Thymus (tissue), 14 donors: ENCODE measurements at places on chromosomes 13 and 19. TPM values are rescaled to one million over a fixed set of nuclear protein-coding genes. Genes with fewer than 3 reads are reported as not detected.

GRCh38 chr13:31068119-31068423, 93.6 kb downstream of the HSPH1 start:
- no peak for DNase-seq
- no peaks in the 10 kb centered on the region for H3K36me3 ChIP-seq
- H3K27me3 ChIP-seq = peaks cover 4% of the 10 kb centered on the region
- no peak overlapping the region for H3K27ac ChIP-seq

DNA sequence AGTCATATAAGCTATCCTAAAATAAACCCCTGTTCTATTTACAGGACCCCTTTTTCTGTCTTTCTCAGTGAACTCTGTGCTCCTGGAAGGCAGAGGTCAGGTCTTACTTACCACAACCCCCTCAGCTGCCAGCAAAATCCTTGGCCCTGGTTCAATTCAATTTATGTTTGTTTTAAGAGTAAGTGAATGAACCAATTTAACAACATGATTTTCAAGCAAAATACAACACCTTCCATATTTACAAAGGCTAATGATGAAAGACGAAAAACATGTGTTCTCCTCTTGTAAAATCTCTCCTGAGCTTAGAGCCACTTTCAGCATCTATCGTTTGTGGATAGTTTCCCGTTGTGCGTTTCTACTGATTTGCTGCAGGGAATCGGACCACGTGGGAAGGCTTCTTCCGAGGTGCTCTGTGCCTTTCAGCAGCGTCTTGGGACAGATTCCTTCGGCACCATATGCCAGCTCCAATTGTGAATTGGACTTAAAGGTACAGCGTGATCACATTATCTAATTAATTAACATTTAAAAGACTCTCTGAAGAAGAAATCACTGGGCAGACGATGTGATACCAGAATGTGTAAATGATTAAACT, 411.7 kb downstream of the IRS2 start:
- no peak overlapping the region for H3K27ac ChIP-seq
- H3K27me3 ChIP-seq = no peaks in the 10 kb centered on the region
- H3K4me3 ChIP-seq = no peak overlapping the region
- H3K36me3 ChIP-seq = no peaks in the 10 kb centered on the region
- DNase-seq = no peak

GRCh38 chr13:85549819-85550218, 249.4 kb downstream of the SLITRK6 start:
- no peak for DNase-seq
- H3K27ac ChIP-seq = no peak overlapping the region
- H3K36me3 ChIP-seq = no peaks in the 10 kb centered on the region
- H3K4me3 ChIP-seq = no peak overlapping the region
- H3K4me1 ChIP-seq = no peaks in the 10 kb centered on the region

KLHL1 gene
- total RNA-seq = 0.05 TPM

- H3K27ac ChIP-seq = no peak overlapping the region
- H3K4me1 ChIP-seq = no peaks in the 10 kb centered on the region
- H3K27me3 ChIP-seq = no peaks in the 10 kb centered on the region
- DNase-seq = no peak
- no peak overlapping the region for H3K4me3 ChIP-seq
- H3K36me3 ChIP-seq = no peaks in the 10 kb centered on the region
Observed at GRCh38 chr13:28754698-28755545, 36.2 kb upstream of the SLC46A3 start.

DNA sequence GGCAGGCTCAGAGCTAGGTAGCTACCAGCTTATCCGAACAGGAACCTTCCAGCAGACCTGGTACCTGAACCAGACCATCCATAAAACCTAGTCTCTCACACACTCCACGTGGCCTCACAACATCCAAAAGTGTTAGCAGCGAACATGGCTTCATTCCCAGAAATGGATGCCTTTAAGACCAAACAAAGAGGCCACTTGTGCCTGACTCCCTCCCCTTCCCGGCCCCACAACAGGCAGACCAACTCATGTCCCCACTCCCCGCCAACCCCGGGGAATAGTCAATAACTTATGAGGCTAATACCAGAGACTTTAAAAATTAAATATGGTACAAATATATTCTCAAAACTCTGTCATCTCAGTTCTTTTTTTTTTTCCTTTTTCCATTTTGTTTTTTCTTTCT, 46.2 kb downstream of the ZNF557 start:
- no peak for DNase-seq
- H3K4me1 ChIP-seq = no peaks in the 10 kb centered on the region
- H3K4me3 ChIP-seq = no peak overlapping the region
- H3K27me3 ChIP-seq = no peaks in the 10 kb centered on the region

DNA sequence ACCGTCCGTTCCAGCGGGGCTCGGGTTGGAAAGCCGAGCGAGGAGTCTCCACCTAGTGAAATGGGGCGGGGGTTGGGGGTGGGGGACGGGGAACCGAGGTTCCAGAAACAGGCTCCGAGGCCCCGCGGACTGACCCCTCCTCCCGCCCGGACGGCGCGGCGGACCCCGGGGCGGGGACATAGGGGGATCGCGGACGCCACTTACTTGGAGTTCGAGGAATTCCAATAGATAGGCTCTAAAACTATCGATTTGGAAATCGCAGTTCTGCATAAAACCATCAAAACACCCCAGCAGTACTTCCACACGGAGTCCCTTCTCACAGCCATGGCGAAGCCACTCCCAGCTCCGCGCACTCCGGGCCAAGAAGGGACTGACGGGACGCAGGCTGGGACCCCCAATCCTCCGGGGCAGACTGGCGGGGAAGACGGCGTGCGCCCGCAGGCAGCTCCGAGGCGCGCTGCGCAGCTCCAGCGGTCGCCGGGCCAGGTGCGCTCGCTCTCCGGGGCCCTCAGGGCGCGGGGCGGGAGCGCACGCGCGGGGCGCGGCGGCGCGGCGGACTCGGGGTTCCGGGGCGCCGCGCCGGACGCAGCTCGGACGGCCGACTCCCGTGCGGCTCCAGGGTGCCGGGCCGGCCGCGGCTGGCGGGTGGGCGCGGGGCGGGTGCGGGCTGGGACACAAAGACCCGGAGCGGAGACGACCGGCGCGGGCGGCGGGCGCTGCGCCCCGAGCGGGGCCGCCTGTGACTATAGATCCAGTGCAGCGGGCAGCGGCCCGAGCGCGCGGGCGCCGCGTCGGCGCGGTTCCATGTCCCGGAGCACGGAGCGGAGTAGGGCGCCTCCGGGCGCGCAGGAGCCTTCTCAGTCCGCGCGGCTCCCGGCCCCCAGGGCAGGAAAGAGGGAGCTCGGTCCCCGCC, 567 bp downstream of the EFNB2 start:
- peaks cover 33% of the 10 kb centered on the region for H3K27me3 ChIP-seq
- DNase-seq = no peak
- peak overlapping the region; percentile 56 for H3K27ac ChIP-seq
- H3K36me3 ChIP-seq = no peaks in the 10 kb centered on the region
- peaks cover 11% of the 10 kb centered on the region for H3K4me1 ChIP-seq
- H3K4me3 ChIP-seq = peak overlapping the region; percentile 61

- peak overlapping the region; percentile 77 for H3K4me3 ChIP-seq
- peak overlapping the region; percentile 44 for H3K27ac ChIP-seq
- DNase-seq = no peak
- peaks cover 18% of the 10 kb centered on the region for H3K4me1 ChIP-seq
- H3K36me3 ChIP-seq = no peaks in the 10 kb centered on the region
Observed at GRCh38 chr13:71865874-71866334, 1.1 kb downstream of the DACH1 start.

GRCh38 chr19:18869781-18870530, 26.0 kb downstream of the CERS1 start:
- H3K36me3 ChIP-seq = peaks cover 33% of the 10 kb centered on the region
- DNase-seq = no peak
- H3K27ac ChIP-seq = no peak overlapping the region

DNA sequence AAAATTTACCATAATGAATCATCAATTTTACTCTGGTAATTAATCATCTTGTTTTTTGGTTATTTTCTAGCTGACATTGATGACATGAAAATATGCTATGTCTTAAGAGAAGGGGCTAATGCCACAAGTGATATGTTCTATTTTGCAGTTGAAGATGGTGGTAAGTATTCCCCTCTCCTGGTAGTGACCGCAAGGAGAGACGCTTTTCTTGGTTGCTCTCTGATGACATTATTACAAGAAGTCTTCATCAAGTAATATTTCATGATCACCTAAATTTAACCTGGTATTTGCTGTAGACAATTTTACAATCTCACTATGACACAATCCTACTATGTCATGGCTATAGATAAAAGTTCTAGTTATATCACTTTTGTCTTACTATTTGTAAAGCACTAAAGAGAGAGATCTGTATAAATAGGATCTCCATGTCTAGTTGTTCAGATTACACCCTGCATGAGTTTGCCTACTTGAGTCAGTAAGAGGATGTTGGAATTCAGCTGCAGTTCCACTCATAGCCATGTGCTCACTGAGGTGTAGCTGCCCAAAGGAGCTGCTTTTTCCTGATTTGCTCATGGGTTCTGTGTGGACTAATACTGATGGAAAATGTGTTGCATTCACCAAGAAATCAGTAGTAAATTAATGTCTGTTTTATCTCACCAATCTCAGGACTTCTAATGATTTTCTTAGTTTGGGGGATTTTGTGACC, 10.9 kb downstream of the FREM2 start:
- H3K4me3 ChIP-seq = no peak overlapping the region
- no peak for DNase-seq
- no peaks in the 10 kb centered on the region for H3K4me1 ChIP-seq
- H3K27ac ChIP-seq = no peak overlapping the region
- H3K36me3 ChIP-seq = no peaks in the 10 kb centered on the region
- no peaks in the 10 kb centered on the region for H3K27me3 ChIP-seq

- H3K27me3 ChIP-seq = no peaks in the 10 kb centered on the region
- no peaks in the 10 kb centered on the region for H3K36me3 ChIP-seq
- no peak overlapping the region for H3K4me3 ChIP-seq
- no peak overlapping the region for H3K27ac ChIP-seq
- no peak for DNase-seq
- peaks cover 9% of the 10 kb centered on the region for H3K4me1 ChIP-seq
Observed at GRCh38 chr19:39130337-39131254, 5.0 kb downstream of the PAK4 start.

- H3K27me3 ChIP-seq = no peaks in the 10 kb centered on the region
- no peak overlapping the region for H3K4me3 ChIP-seq
- peaks cover 44% of the 10 kb centered on the region for H3K4me1 ChIP-seq
- peak overlapping the region; percentile 76 for H3K27ac ChIP-seq
Observed at GRCh38 chr19:49468199-49468598, 5.8 kb upstream of the FLT3LG start.

DNA sequence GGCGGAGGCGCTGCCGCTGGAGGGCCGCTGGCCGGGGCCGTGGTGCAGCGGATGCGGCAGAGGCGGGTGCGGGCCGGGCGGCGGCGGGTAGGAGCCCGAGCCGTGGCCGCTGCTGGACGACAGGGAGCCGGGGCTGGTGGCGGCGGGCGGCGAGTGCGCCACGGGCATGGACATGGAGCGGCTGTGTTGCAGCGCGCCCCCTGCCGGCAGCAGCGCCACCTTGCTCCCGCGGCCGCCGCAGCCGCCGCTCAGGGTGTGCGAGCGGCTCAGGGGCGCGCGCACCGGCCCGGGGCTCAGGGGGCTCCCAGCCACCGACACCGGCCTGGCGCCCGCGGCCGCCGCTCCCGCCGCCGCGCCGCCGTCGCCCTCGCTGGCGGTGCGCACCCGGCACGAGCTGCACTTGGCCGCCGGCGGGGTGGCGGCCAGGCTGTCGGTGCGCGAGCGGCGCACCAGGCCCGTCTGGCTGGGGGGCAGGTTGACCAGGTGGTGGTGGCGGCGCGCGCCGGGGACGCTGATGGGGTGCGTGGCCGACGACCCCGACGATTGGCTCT, 1.7 kb downstream of the IRS2 start:
- H3K4me3 ChIP-seq = peak overlapping the region; percentile 85
- DNase-seq = peak; percentile 59
- no peak overlapping the region for H3K27ac ChIP-seq
- peaks cover 28% of the 10 kb centered on the region for H3K36me3 ChIP-seq

- no peaks in the 10 kb centered on the region for H3K4me1 ChIP-seq
- H3K4me3 ChIP-seq = no peak overlapping the region
- peaks cover 65% of the 10 kb centered on the region for H3K27me3 ChIP-seq
- no peaks in the 10 kb centered on the region for H3K36me3 ChIP-seq
Observed at GRCh38 chr19:821231-821824, 427 bp downstream of the PLPPR3 start.

- no peaks in the 10 kb centered on the region for H3K27me3 ChIP-seq
- H3K27ac ChIP-seq = no peak overlapping the region
- H3K4me3 ChIP-seq = no peak overlapping the region
- DNase-seq = no peak
Observed at GRCh38 chr19:7074705-7075282, 5.3 kb downstream of the ZNF557 start.

- H3K36me3 ChIP-seq = no peaks in the 10 kb centered on the region
- H3K27ac ChIP-seq = no peak overlapping the region
- no peaks in the 10 kb centered on the region for H3K27me3 ChIP-seq
- no peak for DNase-seq
- no peaks in the 10 kb centered on the region for H3K4me1 ChIP-seq
Observed at GRCh38 chr13:35789335-35790165, 313.1 kb upstream of the MAB21L1 start.

ZNF234 gene
- 7.2 TPM for total RNA-seq

DNA sequence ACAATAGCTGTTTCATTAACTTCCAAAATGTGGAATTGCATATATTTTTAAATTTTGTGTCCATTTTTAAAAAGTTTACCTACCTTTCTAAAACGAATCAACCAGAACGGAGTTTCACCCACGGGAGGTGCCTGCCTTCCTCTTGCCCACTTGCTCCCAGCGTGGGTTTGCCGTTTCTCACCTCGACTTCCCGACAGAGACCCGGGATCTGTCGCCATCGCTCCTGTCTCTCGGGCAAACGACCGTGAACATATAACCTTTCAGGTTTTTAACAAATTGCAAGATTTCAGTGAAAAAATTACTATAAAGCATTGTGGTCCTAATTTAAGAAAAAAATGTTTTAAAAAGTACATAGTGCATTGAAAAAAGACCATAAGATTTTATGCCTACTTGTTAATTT, 4.2 kb downstream of the TMEM255B start:
- H3K27me3 ChIP-seq = peaks cover 66% of the 10 kb centered on the region
- H3K4me1 ChIP-seq = peaks cover 13% of the 10 kb centered on the region
- DNase-seq = no peak
- no peak overlapping the region for H3K27ac ChIP-seq
- no peak overlapping the region for H3K4me3 ChIP-seq
- no peaks in the 10 kb centered on the region for H3K36me3 ChIP-seq

GRCh38 chr19:56707821-56708220, 36.3 kb upstream of the ZNF835 start:
- H3K4me1 ChIP-seq = no peaks in the 10 kb centered on the region
- H3K27me3 ChIP-seq = no peaks in the 10 kb centered on the region
- H3K36me3 ChIP-seq = no peaks in the 10 kb centered on the region
- no peak overlapping the region for H3K27ac ChIP-seq
- DNase-seq = no peak
- H3K4me3 ChIP-seq = no peak overlapping the region

- H3K27me3 ChIP-seq = peaks cover 19% of the 10 kb centered on the region
- H3K4me1 ChIP-seq = peaks cover 24% of the 10 kb centered on the region
- no peak for DNase-seq
- H3K27ac ChIP-seq = peak overlapping the region; percentile 5
Observed at GRCh38 chr19:926589-927350, 935 bp downstream of the ARID3A start.

COX6B2 gene
- total RNA-seq = 2.6 TPM

- H3K4me1 ChIP-seq = no peaks in the 10 kb centered on the region
- H3K27me3 ChIP-seq = no peaks in the 10 kb centered on the region
- H3K4me3 ChIP-seq = no peak overlapping the region
- peaks cover 57% of the 10 kb centered on the region for H3K36me3 ChIP-seq
- H3K27ac ChIP-seq = no peak overlapping the region
- DNase-seq = no peak
Observed at GRCh38 chr13:113995051-113995601, 21.2 kb upstream of the C13orf46 start.
